Activated CD4-positive, alpha-beta T cell treated with anti-CD3 and anti-CD28 coated beads, Interleukin-2, amount 50 U/mL, for 16 hours (primary cell): ENCODE measurements at places on chromosomes 5 and 9.
A peak's percentile ranks its signal among the peaks of the same experiment; 100 is the strongest.

GRCh38 chr5:76402251-76402885 lies 717 bp upstream of the IQGAP2 start:
- peak; percentile 92 for DNase-seq

DNA sequence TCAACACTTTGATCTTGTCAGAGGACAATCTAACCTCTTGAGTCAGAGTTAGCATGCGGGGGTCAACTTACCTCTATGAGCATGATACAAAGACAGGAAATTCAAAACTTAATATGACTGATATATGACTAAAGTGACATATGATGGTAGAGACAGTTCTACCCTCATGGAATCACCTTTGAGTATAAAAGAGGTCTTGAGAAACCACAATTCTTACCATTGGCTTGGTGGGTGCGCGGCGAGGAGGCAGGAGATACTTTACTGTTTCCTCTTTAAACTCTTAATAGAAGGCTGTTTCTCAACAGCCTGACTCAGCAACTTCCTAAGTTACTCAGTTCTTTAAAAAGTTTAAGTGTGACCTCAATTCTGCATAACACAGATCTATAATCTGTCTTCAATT lies 372.8 kb downstream of the KIAA0825 start:
- DNase-seq: peak; percentile 10

GRCh38 chr9:75170898-75171360 lies 82.6 kb downstream of the OSTF1 start:
- DNase-seq: no peak

DNA sequence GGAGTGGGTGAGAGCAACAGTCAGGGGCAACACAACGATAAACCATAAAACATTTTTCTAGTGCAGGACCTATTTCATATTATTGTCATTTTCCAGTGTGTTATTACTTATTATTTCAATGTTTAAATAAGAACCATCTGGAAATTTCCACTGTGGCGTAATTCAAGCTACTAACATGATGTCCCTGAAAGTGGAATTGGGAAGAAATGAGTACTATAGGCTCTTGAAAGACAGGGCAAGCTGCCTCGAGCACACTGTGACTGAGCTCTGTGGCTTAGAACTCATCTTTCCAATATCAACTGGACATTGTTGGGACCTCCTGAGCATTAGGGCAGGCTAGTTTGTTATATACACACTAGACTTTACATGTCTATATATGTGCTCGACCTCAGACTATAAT lies 182.9 kb upstream of the RIOK2 start:
- DNase-seq: no peak

DNA sequence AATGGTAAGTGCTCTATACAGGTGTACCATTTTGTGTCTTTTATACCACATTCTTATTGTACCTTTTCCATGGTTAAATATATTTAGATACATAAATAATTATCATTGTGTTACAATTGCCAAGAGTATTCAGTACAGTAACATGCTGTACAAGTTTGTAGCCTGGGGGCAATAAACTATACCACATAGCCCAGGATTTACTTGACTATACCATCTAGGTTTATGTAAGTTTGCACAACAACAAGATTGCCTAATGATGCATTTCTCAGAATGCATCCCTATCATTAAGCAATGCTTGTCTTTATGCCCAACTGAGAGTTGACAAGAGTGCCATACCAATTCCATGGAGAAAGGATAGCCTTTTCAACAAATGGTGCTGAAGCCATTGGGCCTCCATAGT lies 136.7 kb upstream of the PJA2 start:
- DNase-seq: no peak

- no peak for DNase-seq
Observed at GRCh38 chr5:38765399-38765861, 80.4 kb upstream of the OSMR start.

DNA sequence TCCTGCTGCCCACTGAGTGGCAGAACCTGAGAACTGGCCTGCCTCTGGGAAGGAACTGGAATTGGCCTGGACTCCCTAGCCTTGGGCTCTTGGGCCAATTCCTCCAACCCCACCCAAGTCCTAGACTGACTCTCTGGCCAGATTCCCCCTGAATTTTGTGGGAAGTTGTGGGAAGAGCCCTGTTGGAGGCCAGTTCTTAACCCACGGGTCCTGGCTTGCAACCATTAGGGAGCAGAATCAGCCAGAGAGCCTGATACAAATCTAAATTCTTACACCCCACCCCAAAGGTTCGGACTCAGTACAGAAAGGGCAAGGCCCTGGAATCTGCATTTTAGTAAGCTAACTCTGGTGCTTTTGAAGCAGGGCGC lies 125.3 kb upstream of the SLC25A48 start:
- DNase-seq: no peak

GRCh38 chr5:125717209-125717608 lies 706.0 kb upstream of the GRAMD2B start:
- DNase-seq: no peak

DNA sequence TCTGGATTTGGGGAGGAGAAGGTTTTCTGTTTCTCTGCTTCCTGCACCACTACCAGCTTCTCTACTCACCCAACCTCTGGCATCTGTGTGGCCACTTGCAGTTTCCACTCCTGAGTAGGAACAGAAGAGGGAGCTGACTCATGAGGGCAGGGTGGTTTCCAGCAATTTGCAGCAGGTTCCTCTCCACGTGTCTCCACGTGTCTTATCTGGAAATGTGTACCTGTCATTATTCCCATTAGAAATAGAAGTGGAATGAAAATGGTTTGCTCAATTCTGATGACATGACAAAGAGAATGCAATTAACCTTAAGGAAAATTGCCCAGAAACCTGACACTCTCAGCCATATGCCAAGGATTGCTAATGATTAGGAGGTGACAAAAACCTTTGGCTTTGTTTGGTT lies 33.0 kb downstream of the EGFLAM start:
- no peak for DNase-seq

GRCh38 chr9:97186493-97186892 lies 121.0 kb upstream of the CCDC180 start:
- no peak for DNase-seq

- DNase-seq: no peak
Observed at GRCh38 chr9:23926368-23926767, 100.3 kb upstream of the ELAVL2 start.

DNA sequence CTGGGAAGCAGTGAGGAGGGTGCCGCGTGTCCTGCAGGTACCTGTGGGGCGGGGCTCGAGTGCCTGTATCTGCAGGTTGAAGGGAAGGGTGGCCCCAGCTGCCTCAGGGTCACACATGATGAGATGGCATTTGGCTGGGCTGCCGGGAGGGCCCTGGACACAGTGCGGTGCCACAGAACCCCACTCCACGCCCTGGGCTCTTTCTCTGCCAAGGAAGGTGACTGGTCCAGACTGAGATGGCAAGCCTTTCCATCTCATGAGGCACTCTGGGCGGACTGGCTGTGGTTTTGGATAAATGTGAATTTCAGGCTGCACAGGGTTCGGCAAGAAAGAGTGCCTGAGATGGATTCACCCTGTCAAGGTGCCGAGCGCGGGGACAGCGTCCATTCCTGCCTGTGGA lies 69.4 kb downstream of the FGF18 start:
- DNase-seq: no peak

DNA sequence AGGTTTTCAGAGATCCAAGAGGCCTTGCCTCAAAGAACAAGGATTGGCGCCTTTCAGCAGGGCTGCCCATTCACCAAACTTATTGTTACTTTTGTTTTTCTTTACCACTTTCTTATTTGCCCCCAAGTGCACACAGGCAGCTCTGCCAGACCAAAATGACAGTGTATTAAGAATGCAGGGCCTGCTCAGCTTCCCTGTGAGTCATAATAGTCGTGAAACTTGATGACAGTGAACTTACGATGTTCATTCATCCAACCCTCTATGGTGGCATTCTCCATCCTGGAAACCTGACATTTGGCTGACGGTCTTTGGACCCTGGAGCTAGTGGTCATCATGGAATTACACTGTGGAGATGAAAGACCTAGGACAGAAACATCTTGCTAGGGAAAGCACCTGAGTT lies 44.3 kb downstream of the UBE2QL1 start:
- DNase-seq: peak; percentile 62

GRCh38 chr9:136451221-136451877 lies 11.7 kb upstream of the INPP5E start:
- no peak for DNase-seq

GRCh38 chr5:88881571-88881971 lies 1.4 kb downstream of the MEF2C start:
- DNase-seq: no peak

DNA sequence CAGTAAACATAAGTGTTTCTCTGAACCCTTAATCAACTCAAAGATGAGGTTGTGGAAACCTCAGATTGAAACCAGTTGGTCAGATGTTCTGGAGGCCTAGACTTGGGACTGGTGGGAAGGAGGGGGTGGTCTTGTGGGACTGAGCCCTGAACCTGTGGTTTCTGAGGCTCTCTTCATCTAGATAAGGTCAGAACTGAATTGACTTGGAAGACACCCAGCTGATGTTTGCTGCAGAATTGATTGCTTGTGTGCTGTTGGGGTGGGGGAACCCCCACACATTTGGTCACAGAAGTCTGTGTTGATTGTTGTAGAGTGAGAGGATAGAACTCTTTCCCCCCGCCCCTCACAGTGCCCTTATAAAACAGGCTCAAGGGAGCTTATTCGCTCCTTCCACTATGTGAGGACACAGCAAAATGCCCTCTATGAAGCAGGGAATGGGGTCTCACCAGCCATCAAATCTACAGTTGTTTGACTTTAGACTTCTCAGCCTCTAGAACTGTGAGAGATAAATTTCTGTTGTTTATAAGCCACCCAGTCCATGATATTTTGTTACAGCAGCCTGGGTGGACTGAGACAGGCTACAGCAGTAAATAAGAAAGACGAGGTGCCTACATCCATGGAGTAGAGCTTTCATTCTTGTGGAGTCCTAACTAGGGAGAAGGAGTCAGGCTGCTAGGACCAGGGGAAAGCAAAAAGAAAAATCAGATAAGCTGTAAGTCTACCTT lies 25.7 kb upstream of the UGCG start:
- DNase-seq: peak; percentile 56

- no peak for DNase-seq
Observed at GRCh38 chr5:195401-196160, 4.3 kb downstream of the LRRC14B start.

DNA sequence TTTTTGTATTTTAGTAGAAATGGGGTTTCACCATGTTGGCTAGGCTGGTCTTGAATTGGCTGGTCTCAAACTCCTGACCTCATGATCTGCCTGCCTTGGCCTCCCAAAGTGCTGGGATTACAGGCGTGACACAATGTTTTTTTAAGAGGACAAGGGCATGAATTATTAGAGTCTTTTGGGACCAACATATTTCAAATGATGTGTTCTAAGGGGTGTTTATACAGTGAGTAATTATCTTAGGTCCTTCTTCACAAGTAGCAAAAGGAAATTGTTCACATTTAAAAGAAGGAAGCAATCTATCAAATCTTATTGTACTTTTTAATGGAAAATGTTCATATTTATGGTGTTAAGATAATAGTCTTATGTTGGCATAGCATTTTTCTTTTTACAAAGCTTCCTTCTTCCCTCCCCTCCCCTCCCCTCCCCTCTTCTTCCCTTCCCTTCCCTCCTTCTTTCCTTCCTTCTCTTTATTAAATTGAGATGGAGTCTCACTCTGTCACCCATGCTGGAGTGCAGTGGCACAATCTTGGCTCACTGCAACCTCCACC lies 6.7 kb downstream of the GNG10 start:
- no peak for DNase-seq

DNA sequence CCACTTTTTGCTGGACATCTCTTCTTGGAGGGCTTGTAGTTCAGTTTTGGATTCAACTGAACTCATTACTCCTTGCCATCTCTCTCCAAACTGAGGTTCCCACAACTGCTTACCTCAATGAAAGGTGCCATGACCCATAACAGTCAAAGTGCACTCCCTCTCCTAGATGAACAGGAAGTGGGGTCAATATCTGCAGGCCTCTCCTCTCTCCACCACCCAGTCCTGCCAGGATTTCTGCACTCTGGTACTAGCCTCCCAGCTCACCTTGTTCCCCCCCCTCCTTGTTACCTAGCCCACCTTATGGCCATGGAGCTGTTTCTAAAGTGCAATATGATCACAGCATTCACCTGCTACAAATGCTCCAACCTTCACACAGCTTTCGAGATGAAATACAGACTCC lies 5.9 kb downstream of the LHFPL2 start:
- DNase-seq: no peak

DNA sequence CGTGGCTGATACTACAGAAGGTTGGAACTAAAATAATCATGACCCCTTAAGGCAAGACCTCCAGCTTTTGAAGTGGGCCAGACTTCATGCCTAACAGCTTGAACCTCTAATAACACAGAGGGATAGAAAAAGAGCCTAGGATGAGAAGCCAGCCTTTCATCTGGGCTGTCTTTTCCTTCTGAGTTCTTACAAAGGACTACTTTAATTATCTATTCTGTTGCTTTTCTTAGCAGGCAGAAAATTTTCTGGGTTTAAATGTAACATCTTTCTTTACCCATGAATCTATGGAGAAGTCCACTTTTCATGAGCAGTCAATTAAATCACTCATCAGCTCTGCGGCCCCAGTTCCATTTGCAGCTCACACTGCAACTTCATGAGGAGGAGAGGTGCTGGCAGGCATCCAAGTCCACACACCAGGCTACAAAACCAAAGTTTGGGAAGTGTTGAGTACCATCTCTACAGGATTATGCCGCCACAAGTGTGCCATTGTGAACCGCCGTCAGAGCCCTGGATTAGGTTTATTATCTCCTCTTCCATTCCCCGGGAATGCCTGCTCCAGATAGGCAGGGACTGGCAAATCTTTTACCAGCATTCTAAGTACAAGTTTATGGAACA lies 192.0 kb downstream of the TLE4 start:
- DNase-seq: no peak

- peak; percentile 27 for DNase-seq
Observed at GRCh38 chr5:133489632-133490031, 122.7 kb downstream of the FSTL4 start.

GRCh38 chr5:131250751-131251475 lies 12.9 kb upstream of the CDC42SE2 start:
- DNase-seq: no peak

DNA sequence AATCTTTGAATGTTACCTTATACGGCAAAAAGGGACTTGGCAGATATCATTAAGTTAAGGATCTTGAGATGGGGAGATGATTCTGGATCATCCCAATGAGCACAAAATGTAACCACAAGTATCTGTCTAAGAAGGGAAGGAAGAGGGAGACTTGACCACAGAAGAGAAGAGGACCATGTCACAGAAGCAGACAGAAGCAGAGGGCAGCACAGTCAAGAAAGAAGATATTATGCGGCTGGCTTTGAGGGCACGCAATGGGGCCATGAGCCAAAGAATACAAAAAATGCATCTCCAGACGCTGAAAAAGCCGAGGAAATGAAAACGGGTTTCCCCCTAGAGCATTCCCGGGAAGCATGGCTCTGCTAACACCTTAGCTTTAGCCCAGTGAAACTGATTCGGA lies 225.3 kb downstream of the NR2F1-AS1 start:
- no peak for DNase-seq
